ENCODE measurements at places on chromosomes 7 and 10.

DNA sequence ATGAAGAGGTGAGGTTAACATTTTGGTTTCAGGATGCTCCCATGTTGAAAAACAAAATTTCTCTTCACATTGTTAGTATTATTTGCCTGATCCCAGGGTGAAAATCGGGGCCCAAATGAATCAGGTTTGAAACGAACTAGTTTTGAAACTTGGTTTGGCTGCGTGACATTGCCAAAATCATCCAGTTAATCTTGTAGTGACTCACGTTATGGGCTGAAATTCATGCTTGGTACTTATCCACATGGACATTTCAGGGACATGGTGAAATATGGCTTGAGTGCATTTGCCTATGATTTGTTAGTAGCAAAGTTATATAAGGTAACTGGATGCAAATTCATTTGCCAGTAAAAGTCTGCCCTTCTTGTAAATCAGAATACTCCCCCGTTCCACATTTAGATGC is 97.3 kb downstream of the CFAP58 start:
- DNase-seq: no peak

- DNase-seq: no peak
Measured at GRCh38 chr10:123821136-123821535, 70.5 kb downstream of the CPXM2 start.

GRCh38 chr10:124032971-124033886 is 60.2 kb downstream of the CHST15 start:
- peak; percentile 66 for DNase-seq

DNA sequence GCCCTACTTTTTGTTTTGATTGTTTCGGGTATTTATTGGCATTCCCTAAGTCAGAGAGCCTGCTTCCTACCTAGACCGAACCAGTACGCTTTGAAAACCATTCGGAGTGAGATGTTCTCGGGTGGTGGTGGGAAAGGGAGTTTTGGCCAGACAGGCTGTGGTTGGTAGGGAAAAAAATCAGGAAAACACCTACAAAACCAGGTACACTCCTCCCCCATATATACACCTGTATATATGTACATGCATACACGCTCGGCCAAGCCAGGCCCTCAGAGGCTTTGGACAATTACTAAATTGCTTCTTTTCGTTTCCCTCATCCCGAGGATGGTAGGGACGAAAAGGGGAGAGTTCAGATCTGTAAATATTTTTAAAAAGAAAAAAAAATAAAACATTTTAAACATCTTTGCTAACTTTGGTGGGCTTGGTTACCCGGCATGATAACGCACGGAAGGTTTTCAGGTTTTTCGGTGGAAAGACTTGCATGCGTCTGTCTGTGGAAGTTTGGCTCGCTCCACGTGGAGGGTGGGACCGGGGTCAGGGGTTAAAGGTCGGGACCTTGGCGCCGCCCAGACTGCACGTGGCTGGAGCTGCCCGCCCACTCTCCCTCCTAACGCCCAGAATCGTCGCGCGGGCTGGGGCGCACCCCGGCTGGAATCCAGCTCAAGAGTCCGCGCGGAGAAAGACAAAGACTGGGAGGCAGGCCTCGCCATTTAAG is 2.5 kb downstream of the HMX2 start:
- no peak for DNase-seq

- DNase-seq: no peak
Measured at GRCh38 chr10:63072951-63073350, 60.2 kb upstream of the NRBF2 start.

DNA sequence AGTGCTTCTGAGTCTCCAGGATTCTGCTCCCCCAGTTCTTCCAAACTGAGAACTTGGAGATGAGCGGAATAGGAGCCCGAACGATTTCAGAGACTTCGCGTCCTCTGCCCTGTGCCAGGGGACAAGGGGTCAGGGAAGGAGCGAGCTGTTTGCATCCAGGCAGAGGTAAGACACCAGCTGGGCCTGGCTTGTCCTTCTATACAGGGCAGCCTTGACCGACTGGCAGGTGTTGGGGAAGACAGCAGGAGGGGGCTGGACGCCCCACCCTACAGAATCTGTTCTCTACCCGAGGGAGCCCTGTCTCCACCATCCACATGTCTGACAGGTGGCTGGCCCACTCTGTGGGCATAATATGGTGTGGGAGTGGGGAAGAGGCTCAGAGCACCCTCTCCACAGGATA is 7.1 kb downstream of the SPOCK2 start:
- no peak for DNase-seq

DNA sequence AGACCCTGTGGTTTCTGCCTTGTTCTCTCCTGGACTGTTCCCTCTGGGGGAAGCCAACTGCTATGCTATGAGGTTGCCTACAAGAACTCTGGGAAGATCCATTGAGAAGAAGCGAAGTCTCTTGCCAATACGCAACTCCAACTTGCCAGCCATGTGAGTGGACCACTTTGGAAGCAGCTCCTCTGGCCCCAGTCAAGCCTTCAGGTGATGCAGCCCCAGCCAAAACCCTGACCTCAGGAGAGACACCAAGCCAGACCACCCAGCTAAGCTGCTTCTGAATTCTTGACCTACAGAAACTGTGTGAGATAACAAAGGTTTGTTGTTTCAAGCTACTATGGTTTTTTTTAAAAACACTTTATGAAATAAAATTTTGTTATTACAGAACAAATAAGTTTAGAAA is 20.2 kb upstream of the MYL7 start:
- no peak for DNase-seq

DNA sequence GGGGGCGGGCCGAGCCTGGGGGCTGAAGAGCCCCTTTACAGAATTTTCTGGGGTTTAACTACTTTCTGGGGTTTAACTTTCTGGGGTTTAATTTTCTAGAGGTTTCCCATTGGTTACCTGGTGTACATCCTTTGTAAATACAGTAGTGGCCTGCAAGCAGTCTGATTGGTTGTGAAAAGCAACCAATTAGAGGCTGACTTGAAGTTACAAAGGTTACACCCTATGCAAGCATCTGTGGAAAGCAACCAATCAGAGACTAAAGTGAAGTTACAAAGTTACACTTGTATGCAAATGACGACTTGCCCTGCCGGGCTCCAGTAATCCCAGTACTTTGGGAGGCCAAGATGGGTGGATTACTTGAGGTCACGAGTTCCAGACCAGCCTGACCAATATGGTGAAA is 27.4 kb downstream of the GTF2I start:
- DNase-seq: no peak

DNA sequence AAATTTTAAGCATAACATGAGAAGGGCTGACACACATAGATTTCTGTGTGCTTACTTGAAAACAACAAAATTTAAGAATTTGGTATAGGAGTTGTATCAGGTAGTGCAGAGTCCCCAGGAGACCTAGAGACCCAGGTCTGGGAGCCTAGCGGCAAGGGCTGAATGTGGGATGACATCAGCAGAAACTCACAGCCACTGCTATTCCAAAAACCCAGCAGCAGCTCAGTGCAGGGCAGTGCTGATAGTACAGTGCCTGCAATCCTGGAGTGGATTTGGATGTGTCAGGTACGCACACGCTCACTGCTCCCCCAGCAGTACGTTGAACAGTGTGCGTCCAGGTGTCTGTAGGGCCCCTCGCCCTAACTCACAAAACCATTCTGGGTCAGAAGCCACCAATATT is 87.1 kb downstream of the EGFR start:
- DNase-seq: no peak

- no peak for DNase-seq
Measured at GRCh38 chr7:134726581-134726980, 52.9 kb upstream of the CALD1 start.

DNA sequence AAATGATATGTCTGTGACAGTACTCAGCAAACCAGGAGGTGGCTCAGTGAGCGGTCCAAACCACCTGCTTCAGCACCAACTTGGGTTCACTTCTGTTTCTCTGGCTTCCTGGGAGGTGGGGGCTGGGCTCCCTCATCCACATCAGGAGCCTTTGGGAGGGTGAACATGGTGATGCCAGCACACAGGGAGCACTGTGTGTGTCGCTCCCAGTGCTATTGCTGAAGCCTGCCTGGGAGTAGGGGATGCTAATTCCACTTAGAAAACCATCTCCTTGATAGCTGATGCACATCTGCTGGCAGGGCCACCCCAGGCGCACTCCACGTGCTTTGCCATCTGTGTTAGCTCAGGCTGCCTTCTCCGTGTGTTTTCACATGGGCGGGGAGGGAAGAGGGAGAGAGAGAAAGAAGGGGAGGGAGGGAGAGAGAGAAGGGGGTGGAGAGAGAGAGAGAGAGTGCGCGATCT is 58.0 kb downstream of the RAMP3 start:
- DNase-seq: no peak

GRCh38 chr7:91465595-91466061 is 201.4 kb downstream of the FZD1 start:
- DNase-seq: peak; percentile 29

- peak; percentile 81 for DNase-seq
Measured at GRCh38 chr10:104293011-104293410, 24.0 kb downstream of the GSTO2 start.

DNA sequence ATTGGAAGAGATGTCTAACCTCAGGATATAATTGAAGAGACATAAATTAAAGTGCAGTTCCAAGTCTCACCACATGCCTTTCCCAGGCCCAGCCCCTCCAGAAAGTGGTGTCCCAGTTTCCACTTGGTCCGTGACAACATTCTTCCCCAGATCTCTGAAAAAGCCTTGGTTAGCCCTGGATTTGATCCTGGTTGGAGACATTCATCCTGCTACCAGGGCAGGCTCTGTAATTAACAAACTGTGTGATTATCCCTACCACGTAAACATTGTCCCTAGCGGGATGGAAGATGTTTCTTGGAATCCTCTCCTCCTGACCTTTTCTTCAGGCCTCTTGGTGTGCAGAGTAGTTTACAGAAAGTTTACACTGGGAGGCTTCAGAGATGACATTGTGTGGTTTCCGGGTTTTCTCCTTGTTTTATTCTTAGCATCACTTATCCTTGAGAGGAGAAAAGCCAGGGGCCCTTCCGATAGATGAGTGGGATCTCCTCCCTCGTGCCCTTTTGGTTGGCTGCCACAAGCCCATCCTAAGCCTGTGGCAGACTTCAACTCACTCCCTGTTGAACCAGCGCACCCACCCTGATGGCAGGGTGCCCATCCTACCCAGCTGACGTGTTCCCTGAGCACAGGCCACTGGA is 83.8 kb downstream of the COL13A1 start:
- no peak for DNase-seq

DNA sequence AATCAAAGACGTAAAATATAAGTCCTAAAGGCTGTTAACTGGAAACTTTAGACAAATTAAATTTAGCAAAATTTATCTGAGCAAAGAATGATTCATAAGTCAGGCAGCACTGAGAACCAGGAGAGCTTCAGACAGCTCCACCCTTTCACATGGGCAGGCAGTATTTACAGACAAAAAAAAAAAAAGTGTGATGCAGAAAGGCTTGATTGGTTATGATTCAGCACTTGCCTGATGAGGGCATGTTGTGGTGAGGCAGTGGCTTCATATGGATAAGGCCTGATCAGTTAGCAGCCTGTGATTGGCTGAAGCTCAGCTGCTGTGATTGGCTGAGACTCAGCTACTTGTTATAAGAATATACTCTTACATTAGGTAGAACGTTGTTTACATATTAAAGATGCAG is 495.4 kb upstream of the POM121L12 start:
- DNase-seq: no peak

- DNase-seq: peak; percentile 32
Measured at GRCh38 chr10:130138479-130138866, 2.3 kb downstream of the GLRX3 start.

DNA sequence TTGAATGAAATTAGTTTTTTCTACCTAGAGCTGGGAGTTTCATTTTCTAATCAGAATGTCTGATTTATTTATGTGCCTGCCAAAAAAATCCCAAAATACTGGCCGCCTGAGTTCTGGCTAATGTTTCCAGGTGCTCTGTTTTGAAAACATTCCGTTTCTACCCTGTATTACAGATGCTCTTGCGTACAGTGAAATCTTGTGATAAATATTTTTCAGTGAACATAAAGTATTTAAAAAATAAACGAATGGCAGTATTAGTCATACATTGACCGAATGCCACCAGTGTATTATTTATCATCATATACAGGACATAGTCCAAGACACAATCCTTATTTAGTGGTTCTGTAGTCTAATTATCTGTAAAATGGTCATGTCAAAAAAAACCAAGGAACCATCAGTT is 102.8 kb downstream of the KAT6B start:
- DNase-seq: peak; percentile 36

GRCh38 chr7:37354656-37355131 is 94.0 kb downstream of the ELMO1 start:
- DNase-seq: peak; percentile 68

- DNase-seq: peak; percentile 70
Measured at GRCh38 chr7:87574630-87575029, 26.1 kb downstream of the ABCB1 start.

DNA sequence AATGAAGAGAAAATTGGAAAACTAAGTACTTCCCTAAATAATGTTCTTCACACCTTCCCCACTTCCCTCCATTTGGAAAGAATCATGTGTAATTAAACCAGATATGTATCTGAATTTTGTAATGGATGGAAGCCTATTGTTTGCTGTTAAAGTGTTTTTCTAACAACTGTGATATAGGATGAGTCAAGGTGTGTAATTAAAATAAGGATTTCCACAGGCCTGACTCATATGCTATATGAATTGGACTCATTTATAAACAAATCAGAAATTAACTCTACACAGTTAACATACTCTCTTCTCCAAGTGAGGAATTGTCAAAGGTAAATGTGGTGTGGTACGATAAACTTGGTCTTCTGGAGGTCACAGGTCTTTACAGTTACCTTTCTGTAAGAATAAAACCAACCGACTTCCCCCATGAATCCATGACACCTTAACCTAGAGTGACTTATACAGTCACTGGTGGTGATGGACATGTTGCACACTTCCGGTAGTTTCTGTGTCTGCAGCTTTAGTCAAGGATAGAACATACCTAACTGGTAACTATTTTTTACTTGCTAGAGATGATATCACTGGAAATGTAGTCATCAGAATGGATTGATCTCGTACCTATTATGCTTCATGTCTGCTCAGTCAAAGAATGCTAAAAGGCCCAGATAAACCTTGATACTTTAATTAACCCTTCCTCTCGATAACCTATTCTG is 12.8 kb downstream of the PNLIPRP3 start:
- no peak for DNase-seq

DNA sequence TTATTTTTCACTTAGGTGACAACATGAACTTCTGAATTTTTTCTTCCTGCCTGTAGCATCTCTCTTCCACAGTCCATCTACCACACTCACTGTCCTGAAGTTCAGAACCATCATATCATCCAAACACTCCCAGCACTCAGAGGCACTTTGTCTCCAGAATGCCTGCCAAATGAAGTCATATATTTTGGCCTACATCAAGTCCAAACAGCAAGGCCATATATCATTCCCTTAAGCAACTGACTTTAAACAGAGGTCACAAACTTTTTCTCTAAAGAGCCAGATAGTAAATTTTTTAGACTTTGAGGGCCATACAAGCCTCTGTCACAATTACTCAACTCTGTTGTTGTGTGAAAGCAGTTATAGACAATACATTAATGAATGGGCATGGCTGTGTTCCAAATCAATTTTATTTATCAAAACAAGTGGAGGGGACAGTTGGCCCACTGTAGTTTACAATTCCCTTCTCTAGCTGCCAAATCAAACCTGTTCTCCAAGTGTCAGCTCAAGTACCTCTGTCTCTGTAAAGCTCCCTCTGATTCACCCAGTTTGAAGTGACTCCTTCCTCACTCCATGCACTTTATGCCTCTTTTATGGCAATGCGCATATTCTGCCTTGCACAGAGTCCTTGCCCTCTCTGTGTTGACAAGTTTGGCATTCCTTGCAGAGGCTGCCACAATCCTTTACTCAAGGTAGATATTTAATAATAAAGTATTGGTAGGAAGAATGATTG is 305.7 kb downstream of the FZD1 start:
- DNase-seq: peak; percentile 46

- DNase-seq: peak; percentile 87
Measured at GRCh38 chr10:68332259-68333057, at the start of gene PBLD. Gene PBLD (minus strand): TSS chr10:68332928. CDS start chr10:68306844, 26,084 bp downstream.

GRCh38 chr10:60757420-60757895 is 20.8 kb upstream of the CDK1 start:
- DNase-seq: peak; percentile 71
